COR-L47 (cell line): ENCODE measurements at places on chromosomes 3 and 15.
A peak's percentile ranks its signal among the peaks of the same experiment; 100 is the strongest.

- peak; percentile 26 for DNase-seq
Measured at GRCh38 chr3:143121241-143122088, 1.9 kb downstream of the CHST2 start.

DNA sequence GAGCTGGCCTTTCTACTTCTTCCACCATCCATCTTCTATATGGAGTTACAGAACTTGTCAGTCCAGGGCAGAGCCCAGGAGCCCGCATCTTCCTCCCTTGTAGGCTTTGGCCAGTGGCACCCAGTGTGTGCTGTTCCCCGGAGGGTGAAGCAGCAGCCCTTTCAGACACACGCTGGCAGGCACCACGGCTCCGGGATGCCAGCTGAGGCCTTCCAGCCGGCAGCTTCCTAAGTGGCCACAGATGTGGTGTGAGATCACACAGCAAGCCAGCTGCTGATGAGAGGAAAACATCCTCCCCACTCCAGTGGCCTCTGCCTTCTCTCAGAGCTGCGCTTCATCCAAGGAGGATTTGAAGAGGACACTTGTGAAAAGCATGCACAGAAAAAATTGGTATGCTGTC is 24.1 kb downstream of the CRABP1 start:
- DNase-seq: no peak

DNA sequence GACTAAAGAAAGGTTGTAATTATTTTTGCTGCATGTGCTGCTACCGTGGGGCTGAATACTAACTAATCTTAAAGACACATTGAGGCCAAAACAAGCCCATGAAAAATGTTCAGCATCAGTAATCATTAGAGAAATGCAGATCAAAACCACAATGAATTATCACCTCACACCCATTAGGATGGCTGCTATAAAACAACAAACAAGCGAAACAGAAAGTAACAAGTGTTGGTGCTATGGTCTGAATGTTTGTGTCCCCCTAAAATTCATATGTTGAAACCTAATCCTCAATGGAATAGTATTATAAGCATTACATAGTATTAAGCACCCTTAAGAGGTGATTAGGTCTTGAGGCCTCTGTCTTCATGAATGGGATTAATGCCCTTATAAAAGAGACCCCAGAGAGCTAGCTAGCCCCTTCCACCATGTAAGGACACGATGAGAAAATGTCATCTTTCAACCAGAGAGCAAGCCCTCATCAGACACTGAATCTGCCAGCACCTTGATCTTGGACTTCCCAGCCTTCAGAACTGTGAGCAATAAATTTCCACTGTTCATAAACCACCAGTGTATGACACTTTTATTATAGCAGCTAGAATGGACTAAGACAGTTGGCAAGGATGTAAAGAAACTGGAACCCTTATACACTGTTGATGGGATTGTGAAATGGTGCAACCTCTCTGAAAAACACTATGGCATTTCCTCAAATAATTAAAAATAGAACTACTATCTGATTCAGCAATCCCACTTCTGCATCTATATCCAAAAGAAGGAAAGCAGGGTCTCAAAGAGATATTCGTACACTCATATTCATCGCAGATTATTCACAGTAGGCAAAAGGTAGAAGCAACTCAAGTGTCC is 76.1 kb downstream of the REC114 start:
- no peak for DNase-seq

DNA sequence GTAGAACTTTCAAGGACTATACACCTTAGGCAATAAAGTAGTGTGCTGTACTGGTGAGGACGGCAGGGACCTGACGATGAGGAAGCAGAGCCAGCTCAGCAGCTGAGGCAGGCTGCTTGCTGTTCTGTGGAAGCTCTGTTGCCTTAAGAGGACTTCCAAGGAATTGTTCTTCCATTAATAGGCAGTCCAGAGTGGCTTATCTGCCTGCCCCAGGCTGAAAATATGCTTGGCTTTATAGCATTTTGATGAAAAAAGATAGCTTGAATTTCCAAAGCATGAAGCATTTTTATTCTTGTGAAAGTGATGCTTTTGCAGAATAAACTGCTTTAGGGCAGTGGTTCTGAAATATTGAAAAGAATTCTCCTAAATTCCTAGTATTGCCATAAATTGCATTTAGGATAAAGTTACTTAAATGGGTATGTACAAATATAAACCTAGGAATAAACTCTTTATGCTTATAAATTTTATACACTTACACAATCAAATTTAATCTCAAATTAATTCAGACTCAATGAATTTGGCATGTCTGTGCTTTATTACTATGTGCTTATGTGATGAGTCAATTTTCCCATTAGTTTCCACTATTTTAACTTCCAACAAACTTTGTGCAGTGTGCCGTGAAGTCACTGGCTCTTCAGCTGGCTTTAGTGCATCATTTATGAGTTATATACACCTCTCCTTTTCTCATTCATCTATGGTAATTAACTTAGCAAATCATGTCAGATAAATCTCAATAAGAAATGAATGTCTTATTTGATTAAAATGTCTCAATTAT is 231.0 kb upstream of the RASGRP1 start:
- no peak for DNase-seq

DNA sequence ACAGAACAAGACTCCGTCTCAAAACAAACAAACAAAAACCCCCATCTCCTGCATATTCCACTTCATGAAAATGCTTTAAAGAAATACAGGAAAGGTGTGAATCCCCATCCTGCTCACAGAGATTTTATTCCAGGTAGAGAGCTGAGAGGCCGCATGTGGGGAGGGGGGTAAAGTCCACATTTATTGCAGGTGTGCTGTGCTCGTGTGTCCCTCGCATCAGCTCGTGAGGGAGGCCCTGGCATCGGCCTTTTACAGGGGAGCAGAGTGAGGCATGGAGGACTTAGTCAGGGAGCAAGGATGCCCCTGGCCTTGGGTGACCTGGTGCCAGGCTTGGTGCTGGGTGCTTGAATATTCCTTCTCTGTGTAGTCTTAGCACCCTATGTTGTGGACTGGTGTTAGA is 413.5 kb upstream of the C2CD4B start:
- DNase-seq: no peak

DNA sequence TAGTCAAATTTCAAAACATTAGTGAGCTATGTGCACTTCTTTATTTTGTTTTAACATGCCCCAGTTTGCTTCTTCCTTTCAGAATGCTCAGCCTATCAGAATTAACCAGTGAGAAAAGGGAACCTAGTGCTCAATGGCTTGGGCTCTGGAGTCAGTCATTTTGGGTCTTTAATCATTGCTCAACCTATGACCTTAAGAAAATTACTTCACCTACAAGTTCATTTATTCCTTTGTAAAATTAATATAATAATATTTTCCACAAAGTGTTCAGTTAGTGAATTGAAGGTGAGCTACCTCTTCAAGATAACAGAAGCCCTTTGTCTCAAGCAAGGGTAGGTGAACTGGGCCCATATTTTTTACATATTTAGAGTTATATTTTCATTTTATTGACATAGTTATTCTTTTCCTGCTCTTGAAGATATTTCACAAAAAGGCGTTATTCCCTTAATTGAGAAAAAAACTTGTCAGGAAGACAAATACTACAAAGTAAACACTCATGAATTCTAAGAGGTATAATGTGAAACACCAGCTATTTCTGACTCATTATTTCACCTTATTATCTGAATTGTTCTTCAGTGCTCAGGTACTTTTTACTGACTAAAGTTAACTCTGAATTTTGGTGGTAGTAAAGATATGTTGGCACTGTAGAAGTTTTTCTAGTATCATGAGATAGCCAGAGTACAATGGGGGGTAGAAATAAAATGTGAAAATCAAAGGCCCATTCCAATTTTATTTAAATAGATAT is 415.5 kb downstream of the NAALADL2 start:
- DNase-seq: no peak

GRCh38 chr15:40085266-40085665 is 23.4 kb downstream of the BMF start:
- no peak for DNase-seq

DNA sequence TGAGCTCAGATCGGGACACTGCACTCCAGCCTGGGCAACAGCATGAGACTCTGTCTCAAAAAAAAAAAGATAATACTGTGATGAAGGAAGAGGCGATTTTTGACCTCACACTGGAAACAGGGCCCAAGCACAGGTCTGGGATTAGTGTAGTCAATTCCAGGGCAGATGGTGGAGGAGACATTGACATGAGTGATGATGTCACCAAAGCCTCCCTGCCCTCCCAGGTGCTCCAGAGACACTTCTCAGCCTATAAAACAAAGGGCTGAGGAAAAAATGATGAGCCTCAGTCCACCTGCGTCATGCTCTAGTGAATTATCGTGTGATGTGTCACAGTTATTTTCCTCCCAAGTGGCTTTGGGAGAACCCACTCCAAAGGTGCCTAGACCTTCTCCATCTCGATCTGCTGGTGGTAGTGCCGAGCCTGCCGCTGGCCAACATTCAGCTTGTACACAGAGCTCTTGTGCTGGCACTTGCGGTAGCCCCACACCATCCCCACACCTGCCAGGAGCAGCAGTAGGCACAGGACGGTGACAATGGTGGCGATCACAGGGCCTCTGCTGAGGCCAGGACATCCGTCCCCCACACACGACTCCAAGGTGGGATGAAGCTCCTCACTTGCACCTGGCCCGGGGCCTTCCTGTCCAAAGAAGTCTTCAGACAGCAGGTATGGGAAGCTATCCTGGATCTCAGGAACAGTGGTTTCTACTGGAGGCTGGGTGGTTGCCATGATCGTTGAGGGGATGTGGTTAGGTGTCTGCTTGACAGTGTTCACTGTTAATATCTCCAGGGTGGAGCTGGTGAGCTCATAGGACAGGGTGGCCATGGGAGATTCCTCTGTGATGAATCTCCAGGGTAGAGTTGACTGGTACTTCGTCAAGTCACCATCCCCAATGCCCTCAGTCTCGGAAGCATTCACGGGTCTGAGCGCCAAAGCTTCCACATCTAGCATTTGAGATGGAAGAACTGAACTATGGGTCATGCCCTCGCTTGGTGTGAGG is 38.8 kb downstream of the CRTAP start:
- DNase-seq: no peak

DNA sequence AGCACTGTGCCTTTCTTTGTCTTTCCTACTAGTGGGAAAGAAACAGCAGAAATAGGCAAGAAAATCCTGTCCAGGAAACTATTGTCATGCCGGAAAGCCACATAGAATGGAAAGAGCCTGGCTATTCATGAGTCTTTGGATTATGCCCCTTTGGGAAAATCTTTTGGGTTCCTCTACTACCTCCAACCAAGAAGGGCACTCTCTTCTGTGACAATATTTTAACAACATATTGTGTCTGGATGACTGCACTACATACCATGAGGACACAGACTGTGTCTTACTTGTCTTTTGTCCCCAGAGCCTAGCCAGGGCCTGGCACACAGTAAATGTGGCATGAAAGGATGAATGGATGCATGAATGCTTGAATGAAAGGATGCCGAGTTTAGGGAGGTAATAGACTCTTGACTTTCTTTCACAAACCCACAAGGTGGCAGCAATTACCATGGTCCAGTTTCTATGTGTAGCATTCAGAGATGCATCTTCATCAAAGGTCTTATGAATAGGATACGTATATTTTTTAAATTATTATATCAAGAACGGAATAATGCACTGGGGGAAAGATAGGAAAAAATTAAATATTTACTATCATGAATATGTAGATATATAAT is 30.3 kb downstream of the ARL14 start:
- DNase-seq: peak; percentile 69

DNA sequence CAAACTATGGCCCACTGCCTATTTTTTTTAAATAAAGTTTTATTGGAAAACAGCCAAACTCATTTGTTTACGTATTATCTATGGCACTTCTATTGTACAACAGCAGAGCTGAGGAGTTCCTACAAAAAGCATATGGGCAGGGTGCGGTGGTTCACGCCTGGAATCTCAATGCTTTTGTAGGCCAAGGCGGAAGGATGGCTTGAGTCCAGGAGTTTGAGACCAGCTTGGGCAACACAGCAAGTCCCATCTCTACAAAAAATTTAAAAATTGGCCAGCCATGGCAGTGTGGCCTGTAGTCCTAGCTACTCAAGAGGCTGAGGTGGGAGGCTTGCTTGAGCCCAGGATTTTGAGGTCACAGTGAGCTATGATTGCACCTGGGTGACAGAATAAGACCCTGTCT is 142.3 kb downstream of the RORA start:
- DNase-seq: no peak

- DNase-seq: no peak
Measured at GRCh38 chr15:100734586-100734985, 132.2 kb downstream of the ASB7 start.

DNA sequence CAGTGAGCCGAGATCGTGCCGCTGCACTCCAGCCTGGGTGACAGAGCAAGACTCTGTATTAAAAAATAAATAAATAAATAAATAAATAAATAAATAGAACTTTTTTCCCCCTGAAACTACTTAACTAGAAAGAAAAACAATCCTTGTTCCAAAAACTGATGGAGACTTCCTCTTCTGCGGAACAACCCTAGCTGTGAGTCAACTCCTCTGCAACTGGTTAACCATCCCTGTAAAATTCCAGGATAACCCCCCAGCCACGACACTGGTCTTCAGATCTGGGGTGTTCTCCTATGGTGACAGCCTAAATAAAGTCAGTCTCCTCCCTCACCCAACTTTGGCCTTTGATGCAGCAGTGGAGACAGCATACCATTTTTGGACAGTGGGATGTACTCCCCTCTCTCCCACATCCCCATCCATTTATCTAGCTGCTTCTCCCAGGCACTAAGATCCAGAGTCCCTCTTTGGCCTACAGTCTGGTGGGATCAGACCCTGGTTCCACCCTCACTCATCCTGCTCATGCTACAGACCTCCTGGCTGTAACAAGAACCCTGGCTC is 352.6 kb downstream of the OCA2 start:
- DNase-seq: no peak

DNA sequence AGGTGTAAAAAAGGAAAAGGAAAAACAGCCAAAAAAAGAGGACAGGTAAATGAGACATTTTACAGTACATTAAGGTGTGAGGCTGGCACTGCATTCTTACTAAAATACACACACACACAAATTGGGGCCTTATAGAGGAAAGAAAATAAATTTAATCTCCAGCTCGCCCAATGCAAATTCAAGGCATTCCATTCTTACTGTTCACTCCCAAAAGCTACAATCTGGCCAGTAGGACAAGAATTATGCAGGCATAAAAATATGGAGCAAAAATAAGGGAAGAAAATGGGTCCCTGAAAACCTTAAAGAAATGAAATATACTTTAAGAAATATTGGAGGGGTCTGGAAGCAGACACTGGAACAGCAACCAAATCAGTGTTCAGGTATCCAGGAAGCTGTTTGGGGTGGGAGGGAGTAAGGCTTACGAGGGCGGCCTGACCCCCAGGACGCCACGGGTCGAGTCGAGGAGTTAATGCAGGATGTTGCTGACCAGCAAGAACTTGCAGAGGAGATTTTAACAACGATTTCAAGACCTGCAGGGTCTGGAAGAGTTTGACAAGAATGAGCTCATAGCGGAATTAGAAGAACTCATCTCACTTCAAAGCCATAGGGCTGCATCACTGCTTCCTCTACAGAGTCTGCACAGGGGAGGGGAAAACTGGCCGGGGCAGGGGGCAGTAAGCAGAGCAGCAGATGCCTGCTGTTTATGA is 245.5 kb downstream of the TBL1XR1 start:
- DNase-seq: no peak

- peak; percentile 52 for DNase-seq
Measured at GRCh38 chr15:90789462-90789861, 72.3 kb downstream of the BLM start.
